ENCODE measurements at places on chromosomes 13 and 19. TPM values are rescaled to one million over a fixed set of nuclear protein-coding genes. Genes with fewer than 3 reads are reported as not detected.

KLK15 gene
- total RNA-seq = not detected

ZNF865 gene
- total RNA-seq = 0.53 TPM

MLNR gene
- not detected for total RNA-seq

PRR19 gene
- not detected for total RNA-seq

FGF22 gene
- total RNA-seq = not detected

CYP4F8 gene
- not detected for total RNA-seq
